ENCODE measurements at places on chromosomes 5 and 9.

DNA sequence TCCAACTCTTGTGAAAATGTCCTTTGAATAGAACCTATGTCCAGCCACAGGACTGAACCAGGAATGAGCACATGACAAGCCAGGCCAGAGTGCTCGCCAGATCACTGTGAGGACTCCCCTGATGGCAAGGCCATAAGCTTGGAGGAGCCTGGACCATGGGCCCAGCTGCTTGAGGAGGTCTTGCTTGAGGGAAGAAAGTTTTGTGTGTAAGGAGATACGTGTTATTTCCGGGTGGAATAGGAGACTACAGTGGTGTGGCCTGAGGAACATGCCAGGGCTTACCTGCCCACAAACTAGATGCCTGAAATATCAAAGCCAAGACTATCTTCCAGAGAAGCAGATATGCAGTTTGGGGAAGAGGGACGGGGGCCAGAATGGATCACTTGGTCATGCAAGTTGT is 84.7 kb downstream of the LIFR start:
- no peak for DNase-seq

DNA sequence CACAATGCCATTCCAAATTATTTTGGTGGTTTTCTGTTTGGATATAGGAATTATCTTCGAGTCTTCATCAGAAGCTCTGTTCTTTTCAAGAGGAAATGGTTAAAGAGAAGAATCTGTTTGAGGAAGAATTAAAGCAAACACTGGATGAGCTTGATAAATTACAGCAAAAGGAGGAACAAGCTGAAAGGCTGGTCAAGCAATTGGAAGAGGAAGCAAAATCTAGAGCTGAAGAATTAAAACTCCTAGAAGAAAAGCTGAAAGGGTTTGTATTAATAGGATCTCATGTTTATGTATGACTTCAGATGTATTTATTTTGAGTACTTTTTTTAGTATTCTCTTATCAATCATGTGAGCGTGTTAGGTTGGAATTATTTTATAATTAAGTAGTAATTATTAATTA is 15.0 kb downstream of the HMMR start:
- no peak for DNase-seq

DNA sequence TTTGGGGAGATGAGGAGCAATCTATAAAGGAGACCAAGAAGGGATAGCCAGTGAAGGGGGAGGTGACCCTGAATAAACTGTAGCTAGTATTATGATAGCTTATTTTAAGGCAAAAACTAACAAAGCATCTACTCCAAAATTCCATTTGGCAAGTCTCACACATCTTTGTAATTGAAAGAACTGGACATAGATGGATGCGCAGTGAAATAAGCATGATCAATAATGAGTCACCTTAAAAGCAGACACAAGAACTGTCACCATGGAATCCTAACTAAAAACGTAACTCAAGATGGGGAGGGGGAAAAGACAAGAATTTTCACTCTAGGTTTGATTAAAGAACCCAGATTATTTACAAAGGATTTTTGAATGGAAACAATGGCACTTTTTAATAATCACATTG is 164.5 kb downstream of the MED27 start:
- DNase-seq, result no peak

DNA sequence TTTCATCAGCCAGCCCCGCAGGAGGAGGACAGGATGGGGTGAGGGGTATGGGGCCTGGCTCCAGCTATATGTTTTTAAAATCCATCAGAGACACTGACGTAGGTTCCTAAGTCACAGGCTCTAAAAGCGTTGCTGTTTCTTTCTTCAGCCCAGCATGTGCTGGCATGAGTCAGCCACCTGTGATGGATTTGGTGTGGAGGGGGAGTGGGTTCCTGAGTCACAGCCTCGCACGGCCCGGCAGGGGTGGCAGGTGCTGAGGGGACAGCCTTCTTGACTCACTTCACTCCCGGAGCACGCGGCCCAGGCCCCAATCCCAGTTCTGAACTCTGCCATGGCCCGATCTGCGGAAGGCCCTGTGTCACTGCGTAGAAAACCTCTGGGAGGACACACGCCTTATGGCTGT is 38.8 kb upstream of the RPL26L1 start:
- DNase-seq, result no peak

DNA sequence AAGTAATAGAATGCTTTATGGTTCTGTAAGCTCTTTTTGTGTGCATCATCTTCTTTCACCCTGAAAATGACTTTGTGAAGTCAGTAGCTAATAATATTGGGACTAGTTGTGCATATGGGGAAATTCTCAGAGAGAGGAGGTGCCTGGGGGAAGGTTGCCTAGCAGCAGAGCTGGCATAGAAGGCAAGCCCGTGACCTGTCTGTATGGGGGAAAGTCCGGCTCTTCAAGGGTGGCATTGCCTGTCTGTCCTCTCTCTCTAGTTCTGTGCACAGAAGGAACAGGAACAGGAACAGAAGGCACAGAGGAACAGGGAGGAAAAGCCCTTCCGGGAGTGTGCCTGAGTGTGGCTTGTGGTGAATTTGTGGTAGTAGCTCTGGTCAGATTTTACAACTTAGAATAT is 33.1 kb downstream of the SH3GL2 start:
- DNase-seq, result no peak

GRCh38 chr5:117434254-117434653 is 859.6 kb upstream of the SEMA6A start:
- no peak for DNase-seq

GRCh38 chr5:179837076-179838011 is 16.6 kb downstream of the SQSTM1 start:
- no peak for DNase-seq

DNA sequence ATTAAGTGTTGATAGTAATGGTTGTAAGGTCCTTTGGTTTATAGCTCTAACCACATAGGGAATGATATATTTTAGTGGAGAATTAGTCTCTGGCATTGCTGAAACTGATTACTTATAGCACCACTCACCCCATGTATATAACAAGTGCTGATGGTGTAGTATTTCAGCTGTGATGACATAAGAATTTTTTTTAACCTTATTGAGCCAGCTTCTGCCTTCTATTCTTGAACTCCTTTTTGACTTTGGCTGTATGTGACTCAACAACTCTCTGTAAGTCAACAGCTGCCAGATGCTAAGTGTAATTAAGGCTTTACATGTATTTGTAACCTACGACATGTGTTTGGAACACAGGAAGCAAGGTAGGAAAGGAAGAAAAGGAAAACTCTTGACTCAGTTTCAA is 929.6 kb upstream of the WWC1 start:
- DNase-seq, result no peak

DNA sequence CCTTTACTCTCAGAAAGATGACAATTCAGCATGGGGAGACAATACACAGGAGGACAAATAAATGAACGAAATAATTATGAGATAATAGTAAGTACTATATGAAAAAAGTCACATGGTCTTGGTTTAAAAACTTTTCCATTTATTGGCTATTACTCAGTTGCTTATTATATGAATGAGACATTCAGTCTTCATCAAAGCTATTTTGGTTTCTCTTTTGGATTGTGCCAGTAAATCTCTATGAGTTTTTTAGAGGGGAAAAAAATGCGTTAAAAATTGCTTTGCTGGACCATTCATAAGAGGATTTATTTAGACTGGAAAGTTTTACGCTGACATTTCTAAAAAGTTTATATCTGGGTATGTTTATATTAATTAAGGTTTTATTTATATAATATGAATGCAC is 137.7 kb downstream of the AOPEP start:
- DNase-seq, result no peak

DNA sequence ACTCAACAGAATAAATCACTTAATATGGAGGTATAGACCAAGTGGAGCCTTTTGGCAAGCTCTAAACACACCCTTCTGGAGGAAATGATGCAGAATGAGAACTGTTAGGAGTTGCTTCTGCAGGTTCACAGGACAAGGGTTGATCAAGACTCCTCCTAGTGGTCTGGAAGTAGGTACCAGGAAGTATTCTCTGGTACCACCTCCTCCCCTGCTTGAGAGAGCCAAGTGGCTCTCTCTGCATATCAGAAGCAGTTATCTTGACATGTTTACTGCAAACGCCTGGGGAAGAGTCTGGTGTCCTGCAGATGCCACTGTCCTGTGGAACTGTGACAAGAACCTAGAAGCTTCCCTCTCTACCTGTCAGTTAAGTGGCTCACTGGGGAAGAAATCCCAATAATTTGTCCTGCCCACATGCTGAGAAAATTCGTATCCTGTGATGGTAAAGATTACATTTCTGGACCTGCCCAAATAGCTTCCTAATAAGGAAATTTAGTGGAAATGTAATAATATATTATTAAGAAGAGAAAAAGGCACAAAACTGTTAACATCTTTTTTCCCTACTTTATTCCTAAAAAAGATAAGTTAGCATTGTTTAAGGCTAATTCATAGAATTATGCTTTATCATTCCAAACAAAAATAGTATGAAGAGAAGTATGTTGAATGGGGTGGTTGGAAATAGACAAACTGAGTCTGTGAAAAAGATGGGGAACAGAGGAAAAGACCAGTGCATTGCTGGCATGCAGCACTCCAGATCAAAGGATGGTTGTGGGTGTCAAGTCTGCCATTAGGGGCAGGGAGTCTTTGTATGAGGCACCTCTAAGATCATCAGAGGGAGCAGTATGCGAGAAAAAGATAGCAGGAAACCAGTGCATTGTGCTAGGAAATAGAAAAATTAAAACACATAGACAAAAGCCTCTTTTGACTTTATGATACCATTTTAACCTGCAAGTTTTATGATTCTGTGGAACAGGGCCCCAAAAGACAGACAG is 118.8 kb downstream of the CDC42SE2 start:
- DNase-seq, result no peak

DNA sequence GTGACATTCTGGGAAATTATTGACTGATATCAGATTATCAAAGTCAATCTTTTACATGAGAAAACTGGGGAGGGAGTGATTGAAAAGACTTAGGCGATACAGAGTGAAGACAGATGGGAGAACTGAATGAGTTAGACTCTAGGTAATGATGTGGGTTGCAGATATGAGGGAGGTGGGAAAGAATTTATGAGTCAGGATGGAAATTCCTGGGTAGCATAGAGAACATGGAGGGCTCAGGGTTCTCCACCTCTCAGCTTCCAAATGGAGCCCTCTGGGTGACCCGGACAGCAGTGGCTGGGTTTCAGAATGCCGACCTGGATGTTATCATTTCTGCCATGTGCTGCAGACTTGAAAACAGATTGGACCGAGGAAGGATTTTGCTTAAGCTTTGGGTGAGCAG is 75.4 kb upstream of the SHB start:
- DNase-seq, result no peak

DNA sequence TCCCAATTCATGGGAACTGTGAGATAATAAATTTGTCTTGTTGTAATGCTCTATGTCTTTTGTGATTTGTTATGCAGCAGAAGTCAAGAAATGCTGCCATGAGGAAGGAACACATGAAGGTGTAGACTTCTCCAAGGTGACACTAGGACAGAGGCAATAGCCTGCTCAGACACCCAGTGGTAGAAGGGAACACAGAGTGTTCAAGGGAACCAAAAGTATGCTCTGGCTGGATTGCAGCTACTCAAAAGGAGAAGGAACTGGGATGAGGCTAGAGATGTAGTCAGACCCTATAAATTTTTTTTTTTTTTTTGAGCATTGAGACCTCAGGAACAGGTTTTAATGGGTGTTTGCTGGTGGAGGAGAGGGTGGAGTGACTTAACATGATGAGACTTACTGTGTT is 232.5 kb downstream of the PARP8 start:
- no peak for DNase-seq

GRCh38 chr5:123755653-123756317 is 243.8 kb downstream of the CSNK1G3 start:
- DNase-seq, result no peak

- no peak for DNase-seq
These were observed 38.9 kb downstream of the EFNA5 start for GRCh38 chr5:107631805-107632362.

DNA sequence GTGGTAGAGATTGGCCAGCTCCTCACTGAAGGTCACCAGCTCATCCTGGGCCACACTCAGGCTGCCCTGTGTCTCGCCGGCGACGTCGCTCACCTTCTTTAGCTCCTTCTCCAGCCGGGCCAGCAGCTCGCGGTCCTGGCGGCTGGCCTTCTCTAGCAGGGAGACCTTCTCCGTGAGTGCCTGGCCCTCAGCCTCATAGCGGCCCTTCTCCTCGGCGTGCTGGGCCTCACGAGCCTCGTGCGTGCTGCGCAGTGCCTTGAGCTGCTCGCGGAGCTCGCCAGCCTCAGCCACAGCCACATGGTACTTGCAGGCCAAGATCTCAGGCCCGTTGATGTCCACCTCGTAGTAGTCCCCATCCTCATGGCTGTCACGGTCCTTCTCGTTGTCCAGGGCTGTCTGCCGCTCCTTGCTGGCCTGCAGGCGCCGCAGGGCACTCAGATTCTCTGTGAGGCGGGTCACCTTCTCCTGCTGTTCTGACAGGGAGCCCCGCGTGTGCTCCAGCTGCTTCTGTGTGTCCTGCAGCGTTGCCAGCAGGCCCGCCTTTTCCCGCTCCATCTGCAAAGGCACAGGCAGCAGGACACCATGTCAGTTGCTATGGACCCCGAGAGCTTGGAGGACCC is 45.5 kb downstream of the BICD2 start:
- no peak for DNase-seq

DNA sequence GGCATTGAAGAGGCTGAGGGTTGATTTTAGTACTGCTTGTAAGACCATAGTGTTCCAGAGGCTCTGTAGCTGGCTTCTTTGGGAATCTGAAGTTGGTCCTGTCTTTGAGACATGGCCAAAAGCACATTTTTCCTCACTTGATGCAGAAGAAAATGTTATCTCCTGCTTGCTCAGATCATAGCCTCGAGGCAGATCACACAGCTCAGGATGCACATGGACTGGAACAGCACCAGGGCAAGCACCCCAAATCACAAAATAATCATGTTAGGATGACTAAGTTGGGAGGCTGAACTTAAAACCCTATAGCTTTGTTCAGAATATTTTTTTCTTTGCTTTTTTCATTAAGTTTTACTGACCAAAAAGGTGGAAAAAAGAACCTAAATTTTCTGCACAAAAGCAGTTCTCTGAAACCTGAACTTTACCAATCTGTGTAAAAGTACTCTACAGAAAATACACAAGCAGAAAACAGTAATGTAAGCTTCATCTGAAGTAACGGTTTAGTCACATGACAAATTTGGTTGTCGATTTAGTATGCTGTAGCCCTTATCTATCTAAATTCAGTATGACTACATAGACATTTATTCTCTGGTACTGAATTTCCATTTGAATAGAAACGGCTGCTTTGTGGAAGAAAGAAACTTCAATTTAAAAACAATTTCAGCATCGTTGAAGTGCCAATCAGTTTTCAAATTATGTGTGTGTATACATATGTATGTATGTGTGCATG is 3.4 kb downstream of the KLHL9 start:
- DNase-seq, result no peak

DNA sequence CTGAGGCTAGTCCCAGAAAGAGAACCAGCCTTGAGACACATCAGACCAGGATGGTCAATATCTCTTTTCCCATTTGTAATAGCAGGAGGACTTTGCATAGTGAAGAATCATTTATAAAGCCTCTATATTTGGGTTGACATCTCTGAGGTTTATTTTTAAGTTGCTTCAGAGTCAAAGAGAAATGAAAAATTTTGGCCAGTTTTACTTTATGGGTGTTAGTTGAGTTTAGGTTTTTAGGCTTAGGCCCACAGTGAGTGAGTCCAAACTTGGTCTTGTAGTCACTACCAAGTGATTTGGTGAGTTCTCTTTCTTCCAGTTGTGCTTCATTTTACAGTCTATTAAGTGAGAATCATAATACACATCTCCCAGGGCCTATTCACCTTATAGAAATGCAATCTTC is 5.3 kb upstream of the MEF2C start:
- DNase-seq, result no peak

- no peak for DNase-seq
These were observed 217.5 kb upstream of the OTULINL start for GRCh38 chr5:14364096-14364495.
